Fibroblast of skin of left quadriceps (primary cell): ENCODE measurements at places on chromosomes 7 and 10.
A peak's percentile ranks its signal among the peaks of the same experiment; 100 is the strongest.

- DNase-seq = no peak
These were observed 136.7 kb downstream of the VIPR2 start for GRCh38 chr7:159007996-159008389.

GRCh38 chr10:91603931-91604331, 28.9 kb downstream of the PPP1R3C start:
- DNase-seq = peak; percentile 89

GRCh38 chr10:60281331-60281730, 108.3 kb downstream of the ANK3 start:
- DNase-seq = no peak

DNA sequence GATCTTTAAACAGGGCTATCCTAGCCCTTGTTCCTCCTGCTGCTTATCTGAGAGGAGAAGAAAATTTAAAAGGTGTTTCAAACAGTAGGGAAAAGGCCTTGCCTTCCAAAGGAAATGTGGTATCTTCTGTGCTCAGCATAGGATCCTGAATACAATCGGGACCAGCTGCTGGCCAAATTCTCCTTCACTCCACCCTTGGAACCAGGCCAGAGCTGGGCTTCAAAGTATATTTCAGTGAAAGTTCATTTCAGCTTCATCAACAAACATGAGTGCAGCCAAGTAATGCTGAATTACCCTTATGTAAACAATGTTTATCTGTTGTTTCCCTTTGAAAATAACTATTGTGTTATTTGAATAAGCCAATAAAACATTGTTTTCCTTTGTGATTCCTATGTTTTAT, 146.5 kb upstream of the MEOX2 start:
- no peak for DNase-seq

- DNase-seq = no peak
These were observed 112.7 kb downstream of the MPP7 start for GRCh38 chr10:28190196-28190595.

DNA sequence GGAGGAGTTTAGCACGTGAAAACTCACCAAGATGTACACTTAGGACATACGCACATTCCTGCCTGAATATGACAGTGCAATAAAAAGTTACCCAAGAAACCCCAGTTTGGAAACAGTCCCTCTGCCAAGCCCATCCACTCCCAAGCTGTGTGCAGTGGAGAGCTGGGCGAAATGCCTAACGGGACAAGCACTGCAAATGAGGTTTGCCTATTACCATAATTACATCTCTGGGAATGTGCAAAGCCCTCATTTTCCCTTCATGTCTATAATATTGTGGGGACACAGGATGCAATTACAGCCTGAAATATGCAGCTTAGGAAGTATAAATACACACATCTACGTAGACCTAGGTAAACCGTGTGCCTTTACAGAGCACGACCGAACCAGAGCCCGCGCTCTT, 117.5 kb downstream of the PLXNA4 start:
- no peak for DNase-seq

GRCh38 chr7:42456756-42457276, 219.8 kb upstream of the GLI3 start:
- no peak for DNase-seq

DNA sequence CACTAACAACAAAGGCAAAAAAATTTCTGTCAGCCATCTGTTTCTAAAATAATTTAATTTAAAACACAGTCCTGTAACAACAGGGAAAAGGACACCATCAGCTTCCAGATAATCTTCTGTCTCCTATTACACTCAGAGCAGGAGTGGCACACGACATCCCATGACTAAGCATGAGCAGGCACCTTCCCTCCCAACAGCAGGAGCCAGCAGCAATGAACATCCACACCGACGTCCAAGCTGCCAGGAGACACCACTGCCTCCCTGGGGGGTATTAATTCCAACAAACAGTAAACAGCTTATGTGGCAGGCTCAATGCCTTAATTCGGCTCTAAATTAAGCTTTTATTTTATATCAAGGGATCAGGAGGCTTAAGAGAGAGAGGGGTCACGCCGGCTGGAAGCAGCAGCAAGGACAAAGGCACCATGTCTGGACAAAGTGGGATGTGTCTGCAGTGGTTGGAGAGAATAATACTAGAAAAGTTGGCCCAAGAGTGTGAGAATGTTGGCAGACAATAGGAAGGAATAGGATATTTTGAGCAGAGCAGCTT, 45.7 kb downstream of the KIAA1549 start:
- peak; percentile 46 for DNase-seq

DNA sequence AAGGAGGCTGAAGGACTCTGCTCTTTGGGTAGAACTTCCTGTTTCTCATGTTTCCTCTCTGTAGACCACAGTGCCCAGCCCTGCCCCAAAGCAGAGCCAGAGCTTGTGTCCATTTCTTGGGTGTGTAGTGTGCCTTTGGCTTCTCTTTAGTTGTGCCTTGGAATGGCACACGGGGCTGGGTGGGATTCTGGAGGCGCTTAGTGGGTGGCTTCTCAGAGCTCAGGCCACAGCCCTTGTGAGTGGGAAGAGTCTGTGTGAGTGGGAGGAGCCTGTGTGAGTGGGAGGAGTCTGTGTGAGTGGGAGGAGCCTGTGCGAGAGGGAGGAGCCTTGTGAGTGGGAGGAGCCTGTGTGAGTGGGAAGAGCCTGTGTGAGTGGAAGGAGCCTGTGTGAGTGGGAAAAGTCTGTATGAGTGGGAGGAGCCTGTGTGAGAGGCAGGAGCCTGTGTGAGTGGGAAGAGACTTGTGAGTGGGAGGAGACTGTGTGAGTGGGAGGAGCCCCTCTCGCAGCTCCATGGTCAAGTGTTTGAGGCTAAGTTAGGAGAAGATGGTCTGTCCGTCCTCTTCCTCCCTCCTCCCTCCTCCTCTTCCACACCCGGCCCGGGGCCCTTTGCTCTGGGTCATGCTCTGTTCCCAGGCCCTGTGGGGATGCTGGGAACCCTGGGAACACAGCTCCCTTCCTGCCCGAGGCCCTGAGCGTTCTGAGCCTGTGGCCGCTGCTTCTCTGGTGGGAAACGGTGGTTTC, 153.0 kb downstream of the GRK5 start:
- DNase-seq = no peak

DNA sequence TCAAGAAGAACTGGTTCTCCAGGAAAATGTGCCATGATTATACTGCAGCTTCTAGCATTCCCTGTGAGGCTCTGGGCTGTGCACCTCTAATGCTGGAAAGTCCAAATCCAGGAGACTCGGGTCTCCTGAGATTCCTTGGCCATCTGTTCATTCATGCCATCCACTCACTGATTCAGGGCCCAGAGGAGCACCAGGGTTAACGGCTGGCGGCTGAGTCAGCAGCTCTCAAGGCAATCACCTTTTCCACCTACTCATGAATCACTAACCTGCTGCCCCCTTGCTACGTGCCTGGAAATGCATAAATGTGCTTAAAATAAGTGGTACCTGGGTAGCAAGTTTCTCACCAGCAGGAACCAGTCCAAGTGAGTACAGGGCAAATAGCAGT, 132.7 kb downstream of the KCNMA1 start:
- DNase-seq = no peak

GRCh38 chr10:48580236-48580635, 24.6 kb downstream of the ARHGAP22 start:
- DNase-seq = no peak

DNA sequence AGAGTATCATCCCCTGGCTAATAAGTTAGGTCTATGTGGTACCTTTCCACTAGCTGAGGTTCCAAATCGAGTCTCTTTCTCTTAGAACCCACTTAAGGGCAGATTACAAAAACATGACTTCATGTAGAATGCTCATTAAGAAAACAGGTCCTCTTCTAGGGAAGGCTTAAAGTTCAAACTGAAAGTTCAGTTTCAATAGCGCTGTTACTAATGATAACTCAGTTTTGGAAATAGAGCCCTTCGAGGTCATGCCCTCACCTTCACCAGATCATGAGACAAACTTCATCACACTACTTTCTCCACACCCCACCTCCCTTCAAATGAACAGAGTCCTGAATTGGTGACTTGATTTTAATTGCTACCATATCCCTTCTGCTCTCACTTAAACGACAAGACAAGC, 26.2 kb downstream of the HGF start:
- DNase-seq = no peak

GRCh38 chr7:17405786-17406185, 107.3 kb downstream of the AHR start:
- no peak for DNase-seq

DNA sequence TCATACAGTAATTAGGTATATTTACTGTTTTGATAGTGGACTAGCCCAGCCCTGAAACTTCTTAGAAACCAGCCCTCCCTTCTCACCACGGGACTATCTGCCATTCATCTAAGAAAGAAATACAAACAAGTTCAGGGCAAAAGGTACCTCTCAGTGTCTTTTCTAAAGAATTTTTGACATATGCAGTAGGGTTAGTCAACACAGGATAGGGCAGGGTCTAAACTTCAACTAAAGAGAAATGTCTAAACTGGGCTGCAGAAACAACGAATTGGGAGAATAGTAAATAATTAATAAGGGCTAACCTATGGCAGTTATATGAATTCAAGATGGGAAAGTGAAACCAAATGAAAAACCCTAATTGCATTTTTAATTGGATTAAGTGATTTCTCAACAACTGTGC, 496.6 kb downstream of the INHBA start:
- DNase-seq = no peak

DNA sequence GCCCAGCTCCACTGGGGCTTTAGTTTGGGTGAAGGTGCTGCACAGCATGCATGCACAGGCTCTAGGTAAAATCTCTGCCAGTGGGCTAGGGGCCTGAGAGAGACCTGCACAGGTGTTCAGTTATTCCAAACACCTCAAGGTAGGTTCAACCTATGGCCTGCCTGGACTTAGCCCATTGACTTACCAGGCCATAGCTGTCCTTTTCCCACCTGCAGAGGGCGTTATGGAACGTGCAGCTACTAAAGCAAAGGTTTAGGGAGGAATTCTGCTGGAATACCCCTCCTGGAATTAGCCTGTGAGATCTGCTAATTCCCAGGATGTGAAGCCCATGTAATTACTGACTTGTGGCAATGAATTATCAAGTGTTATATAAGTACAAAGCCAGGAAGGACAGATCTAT, 3.6 kb downstream of the VWC2 start:
- DNase-seq = no peak
